ENCODE measurements at places on chromosomes 1 and 21. TPM values are rescaled to one million over a fixed set of nuclear protein-coding genes. Genes with fewer than 3 reads are reported as not detected.

Gene SELP
- 0.34 TPM for total RNA-seq

Gene HPCA
- not detected for total RNA-seq

Gene REN
- 0.11 TPM for total RNA-seq

Gene ELOA
- 22.7 TPM for total RNA-seq

Gene GPR61
- total RNA-seq, result 0.17 TPM

Gene VCAM1
- 0.43 TPM for total RNA-seq

Gene SAMSN1
- total RNA-seq, result 0.09 TPM

Gene UTS2
- total RNA-seq, result not detected

Gene GLIS1
- total RNA-seq, result not detected

Gene CFAP141
- not detected for total RNA-seq

Gene OR2T10
- total RNA-seq, result not detected

Gene HORMAD1
- 0.11 TPM for total RNA-seq

Gene ERICH3
- total RNA-seq, result not detected

Gene KRTAP6-1
- total RNA-seq, result not detected

Gene LRRC53
- total RNA-seq, result not detected

Gene SIM2
- total RNA-seq, result not detected

Gene CLDN17
- not detected for total RNA-seq

Gene SPRR2G
- total RNA-seq, result not detected

Gene S100A1
- not detected for total RNA-seq

Gene RXFP4
- total RNA-seq, result not detected

Gene LIN28A
- not detected for total RNA-seq

Gene LRRC71
- total RNA-seq, result 0.11 TPM

Gene ZBTB17
- total RNA-seq, result 29.9 TPM

Gene RHD
- 0.33 TPM for total RNA-seq

Gene TRIM63
- total RNA-seq, result under 0.01 TPM

Gene INTS3
- total RNA-seq, result 18.9 TPM

Gene MIXL1
- total RNA-seq, result not detected

Gene UBASH3A
- not detected for total RNA-seq

Gene USH2A
- not detected for total RNA-seq

Gene DRAM2
- 66.2 TPM for total RNA-seq

Gene PFDN2
- 39.4 TPM for total RNA-seq
